BE2C (cell line): ENCODE measurements at places on chromosomes 5 and 9.

GRCh38 chr9:108612513-108612912 lies 243.3 kb downstream of the ACTL7B start:
- no peak for DNase-seq

DNA sequence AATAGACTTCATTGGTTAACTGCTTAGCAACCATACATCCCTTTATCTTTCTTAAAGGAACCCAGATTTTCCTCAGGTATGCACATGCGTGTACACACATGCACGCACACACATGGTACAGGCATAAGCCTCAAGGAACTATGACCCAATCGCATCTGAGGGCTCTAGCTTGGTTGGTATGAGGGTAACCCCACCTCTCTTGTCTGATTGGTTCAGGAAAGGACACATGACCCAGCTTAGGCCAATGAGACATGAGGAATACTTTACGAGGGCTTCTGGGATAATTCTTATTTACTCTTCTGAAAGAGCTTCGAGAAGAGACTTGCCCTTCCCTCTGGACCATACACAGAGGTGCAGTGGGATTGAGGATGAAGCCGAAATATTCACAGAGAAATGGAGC lies 141.9 kb downstream of the FRMD3 start:
- DNase-seq: no peak

GRCh38 chr5:150361301-150361700 lies 3.8 kb downstream of the TCOF1 start:
- no peak for DNase-seq

GRCh38 chr5:142095035-142095434 lies 13.5 kb upstream of the NDFIP1 start:
- no peak for DNase-seq

GRCh38 chr9:132214027-132214622 lies 52.3 kb downstream of the NTNG2 start:
- peak; percentile 70 for DNase-seq

GRCh38 chr9:80873861-80874260 lies 815.5 kb downstream of the TLE1 start:
- DNase-seq: no peak

DNA sequence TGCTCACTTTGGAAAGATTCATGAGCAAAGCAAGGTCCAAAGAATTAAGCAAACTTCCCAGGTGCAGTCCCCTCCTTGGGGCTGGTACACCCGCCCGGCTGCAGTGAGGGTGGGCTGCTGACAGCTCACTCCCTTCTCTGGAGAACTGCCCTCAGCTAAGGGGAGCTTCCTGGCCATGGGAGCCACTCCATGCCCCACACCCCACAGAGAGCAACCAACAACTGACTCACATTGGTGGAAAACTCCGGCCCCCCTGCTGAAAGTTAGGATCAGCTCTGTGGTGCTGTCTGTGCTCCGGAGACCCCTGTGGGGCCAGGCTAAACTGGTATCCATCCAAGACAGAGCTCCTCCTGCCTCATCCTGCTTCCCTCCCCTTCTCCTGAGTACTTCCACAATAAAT lies 223.0 kb downstream of the GABBR2 start:
- DNase-seq: no peak

- no peak for DNase-seq
Observed at GRCh38 chr5:135826994-135827671, 7.3 kb upstream of the SLC25A48 start.

- no peak for DNase-seq
Observed at GRCh38 chr5:154815025-154815424, 35.4 kb downstream of the FAXDC2 start.

DNA sequence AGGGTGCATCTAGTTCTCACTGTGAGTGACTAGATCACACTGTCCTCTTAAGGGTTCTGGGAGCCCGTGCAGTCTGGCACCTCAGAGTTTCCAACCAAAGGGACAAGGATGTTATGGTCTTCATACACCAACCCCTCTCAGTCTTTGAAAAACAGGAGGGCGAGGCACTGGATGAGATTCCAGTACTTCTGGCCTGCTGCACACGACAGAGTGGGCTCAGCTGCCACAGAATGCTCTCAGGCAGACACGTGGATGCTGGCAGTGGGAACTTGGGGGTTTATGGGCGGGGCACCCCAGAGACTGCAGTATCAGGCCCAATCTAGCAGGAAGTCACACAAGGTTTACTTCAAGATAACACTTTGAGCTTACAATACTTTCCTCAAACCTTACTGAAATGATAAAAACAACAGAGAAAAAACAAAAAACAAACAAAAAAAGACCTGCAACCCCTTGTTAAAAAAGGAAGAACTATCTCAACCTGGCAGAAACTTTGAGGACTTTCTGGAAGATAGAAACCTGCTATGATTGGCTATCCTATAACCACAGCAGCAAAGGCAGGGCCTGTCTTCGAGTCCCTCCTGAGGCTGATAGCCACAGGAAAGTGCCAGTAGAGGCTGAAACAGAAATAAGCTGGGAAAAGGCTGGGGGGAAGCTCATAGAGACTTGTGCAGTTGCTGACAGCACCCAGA lies 28.3 kb upstream of the TGFBR1 start:
- no peak for DNase-seq

- DNase-seq: no peak
Observed at GRCh38 chr9:113523421-113524141, 60.1 kb downstream of the RGS3 start.

GRCh38 chr9:95012035-95012708 lies 285.7 kb downstream of the AOPEP start:
- no peak for DNase-seq

GRCh38 chr9:120892748-120893610 lies 16.0 kb upstream of the PHF19 start:
- DNase-seq: no peak

DNA sequence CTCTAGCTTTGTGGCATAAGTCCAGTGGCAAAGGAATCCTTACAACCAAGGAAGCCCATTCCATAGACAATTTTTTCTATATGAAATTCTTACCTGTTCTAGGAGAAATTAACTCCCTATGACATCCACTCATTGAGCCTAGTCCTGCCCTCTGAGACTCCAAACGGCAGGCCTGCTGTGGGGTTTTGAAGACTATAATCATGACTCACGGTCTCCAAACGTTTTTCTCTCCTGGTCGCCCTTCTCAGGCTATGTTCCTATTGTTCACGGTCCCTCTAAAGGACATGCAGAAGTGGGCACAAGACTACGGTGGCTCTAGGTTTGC lies 611 bp downstream of the EXOSC3 start:
- no peak for DNase-seq

- DNase-seq: no peak
Observed at GRCh38 chr5:67333171-67333570, 136.6 kb upstream of the CD180 start.

DNA sequence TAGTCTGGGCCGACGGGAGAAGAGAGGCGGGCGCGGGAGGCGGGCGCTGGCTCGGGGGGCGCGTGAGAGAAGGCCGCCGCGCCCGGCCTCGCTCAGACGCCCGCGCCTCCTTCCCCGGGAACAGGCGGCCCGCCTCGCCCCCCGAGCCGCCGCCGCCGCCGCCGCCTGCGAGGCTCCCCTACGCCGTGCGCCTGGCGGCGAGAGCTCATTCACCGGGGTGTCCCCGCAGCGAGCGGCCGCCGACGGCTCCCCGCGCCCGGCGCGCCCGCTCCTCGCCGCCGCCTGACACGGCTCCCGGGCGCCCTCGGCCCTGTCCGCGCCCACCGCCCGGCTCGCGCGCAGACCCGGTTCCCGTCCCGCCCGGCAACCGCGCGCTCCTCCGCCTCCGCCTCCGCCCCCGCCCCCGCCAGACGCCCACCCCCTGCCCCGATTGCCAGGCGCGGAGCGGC lies at the start of gene GNAQ:
Gene GNAQ (minus strand): TSS at position 368 of the 449 bp plus-strand sequence. CDS start 576 bp downstream, outside the sequence.
- peak; percentile 56 for DNase-seq

GRCh38 chr9:2729003-2729402 lies 11.7 kb downstream of the KCNV2 start:
- no peak for DNase-seq

- DNase-seq: no peak
Observed at GRCh38 chr5:135395451-135395850, 3.6 kb downstream of the MACROH2A1 start.

- DNase-seq: peak; percentile 44
Observed at GRCh38 chr5:65722575-65723403, 784 bp downstream of the NLN start.

- no peak for DNase-seq
Observed at GRCh38 chr9:34650816-34651215, 1.2 kb upstream of the IL11RA start.

DNA sequence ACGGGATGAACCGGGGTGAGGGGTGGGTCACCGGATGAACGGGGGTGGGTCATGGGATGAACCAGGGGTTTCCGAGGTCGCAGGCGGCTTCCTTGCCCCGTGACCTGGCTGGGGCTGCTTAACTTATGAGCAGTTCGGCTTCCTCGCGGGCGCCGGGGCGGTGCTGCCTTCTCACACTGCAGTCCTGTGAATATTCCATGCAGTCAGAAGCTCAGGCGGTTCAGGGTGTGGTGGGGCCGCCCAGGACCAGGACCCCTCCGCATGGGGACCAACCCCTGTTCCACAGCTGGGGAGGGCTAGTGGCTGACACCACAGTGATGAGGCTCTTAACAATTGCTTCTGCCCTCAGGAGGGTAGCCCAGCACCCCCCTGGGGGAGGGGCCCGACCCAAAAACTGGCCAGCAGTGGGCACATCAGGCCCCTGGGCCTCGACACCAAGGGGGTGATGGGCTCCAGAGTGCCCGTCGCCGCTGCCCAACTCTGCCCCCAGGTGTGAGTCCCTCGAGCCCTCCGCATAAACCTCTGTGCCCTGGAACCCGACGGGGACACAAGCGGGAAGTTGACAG lies 30.9 kb upstream of the SLC9A3 start:
- DNase-seq: peak; percentile 9

DNA sequence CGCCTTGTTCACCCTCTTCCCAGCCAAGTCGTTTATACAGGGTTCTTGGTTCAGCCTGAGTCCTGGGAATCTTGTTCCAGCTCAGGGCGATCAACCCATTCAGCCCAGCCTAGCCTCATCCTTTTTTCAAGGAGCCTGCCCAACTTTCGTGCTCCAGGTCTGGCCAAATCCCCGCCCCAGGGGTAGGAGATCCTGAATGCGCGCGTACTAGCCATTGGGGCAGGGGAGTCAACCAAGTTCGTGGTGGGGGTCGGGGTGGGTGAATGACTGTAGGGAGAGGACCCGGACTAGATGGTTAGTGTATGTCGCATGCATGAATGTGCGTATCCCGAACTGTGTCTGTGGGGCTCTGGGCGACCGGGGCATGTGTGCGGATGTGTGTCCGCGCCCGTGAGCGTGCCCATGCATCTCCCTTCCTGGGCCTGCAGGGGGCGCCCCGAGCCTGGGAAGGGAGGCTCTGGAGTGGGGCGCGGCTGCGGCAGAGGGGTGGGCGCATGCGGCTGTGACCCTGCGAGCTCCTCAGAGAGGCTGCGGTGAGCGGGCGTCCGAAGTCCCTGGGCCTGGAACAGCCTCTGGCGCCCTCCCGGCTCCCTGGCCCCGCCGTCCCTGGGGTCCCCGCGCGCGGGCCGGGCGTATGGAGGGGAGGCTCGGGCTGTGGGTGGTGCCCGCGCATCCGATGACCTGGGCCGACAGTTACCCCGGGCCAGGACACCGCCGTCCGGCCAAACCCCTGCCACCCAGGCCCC lies 8.7 kb downstream of the CCL21 start:
- peak; percentile 88 for DNase-seq

- no peak for DNase-seq
Observed at GRCh38 chr5:83844449-83845068, 123.9 kb upstream of the HAPLN1 start.

DNA sequence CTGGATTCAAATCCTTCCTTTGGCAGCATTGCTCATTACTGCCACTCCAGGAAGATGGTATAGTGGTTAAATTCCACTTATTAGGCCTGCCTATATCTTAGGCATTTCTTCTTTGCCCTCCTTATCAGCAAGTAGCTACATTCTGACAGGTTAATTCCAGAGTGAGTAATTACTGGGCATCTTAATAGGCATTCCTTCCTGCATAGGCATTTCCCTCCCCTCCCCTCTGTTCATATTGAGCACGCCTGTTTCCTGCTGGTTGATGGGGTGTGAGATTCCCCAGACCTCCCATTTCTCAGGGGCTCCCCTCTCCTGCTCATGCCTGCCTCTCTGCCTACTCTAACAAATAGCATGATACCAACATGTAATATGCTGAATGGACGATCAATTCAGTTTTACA lies 305.9 kb downstream of the CYLC2 start:
- no peak for DNase-seq

- DNase-seq: no peak
Observed at GRCh38 chr9:12802093-12802492, 27.3 kb downstream of the LURAP1L start.

DNA sequence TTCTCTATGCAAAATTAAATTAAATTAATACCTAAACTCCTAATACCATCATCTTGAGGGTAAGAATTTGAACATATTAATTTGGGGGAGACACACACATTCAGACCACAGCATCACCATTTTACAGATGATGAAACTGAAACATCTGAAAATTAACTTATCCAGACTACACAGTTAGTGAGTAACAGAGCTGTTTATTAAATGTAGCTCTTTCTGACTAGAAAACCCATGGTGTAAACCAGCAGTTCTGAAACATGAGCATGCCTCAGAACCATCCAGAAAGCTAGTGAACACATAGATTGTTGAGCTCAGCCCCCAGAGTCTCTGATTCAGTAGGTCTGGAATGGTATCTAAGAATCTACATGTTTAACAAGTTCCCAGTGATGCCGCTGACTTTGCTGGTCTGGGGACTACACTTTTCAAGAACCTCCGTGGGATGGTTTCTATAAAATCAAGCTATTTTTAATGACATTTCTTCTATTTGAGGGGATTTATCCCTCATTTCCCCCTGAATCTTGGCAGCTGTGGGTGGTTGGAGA lies 113.5 kb downstream of the RORB start:
- no peak for DNase-seq

DNA sequence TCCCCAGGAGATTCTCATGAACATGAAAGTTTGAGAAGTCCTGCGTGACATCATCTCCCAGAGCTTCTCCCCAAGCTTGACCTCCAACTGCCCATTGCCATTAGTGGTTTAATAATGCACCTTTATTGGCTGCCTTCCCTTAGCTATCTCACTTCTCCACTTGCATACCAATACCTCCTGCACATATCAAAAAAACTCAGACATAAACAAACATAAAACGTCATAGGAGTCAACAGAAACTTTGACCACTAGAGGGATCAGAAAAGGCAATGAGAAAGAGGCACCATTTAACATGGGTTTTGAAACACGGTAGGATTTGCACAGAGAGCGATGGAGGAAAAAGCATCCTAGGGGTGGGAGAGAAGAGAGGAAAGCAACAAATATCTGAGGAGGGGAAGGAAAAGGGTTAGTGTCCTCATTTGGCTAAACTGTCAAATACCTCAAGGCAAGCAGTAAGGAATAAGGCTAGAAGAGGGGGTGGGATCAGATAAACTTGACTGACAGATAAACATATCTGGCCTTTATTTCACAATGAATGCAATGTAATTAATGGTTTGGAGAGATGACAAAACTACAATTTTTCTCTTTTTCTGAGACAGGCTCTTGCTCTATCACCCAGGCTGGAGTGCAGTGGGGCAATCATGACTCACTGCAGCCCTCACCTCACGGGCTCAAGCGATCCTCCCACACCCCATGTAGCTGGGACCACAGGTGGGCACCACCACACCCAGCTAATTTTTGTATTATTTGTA lies 27.0 kb downstream of the GNAQ start:
- no peak for DNase-seq
